Activated CD8-positive, alpha-beta memory T cell treated with anti-CD3 and anti-CD28 coated beads, Interleukin-2, amount 10 ng/mL, durations not matched to agents 7 days and 5 days (primary cell): ENCODE measurements at places on chromosomes 13 and 19.

- DNase-seq = no peak
- peaks cover 4% of the 10 kb centered on the region for H3K4me1 ChIP-seq
- H3K27me3 ChIP-seq = peaks cover 3% of the 10 kb centered on the region
- no peaks in the 10 kb centered on the region for H3K36me3 ChIP-seq
- no peak within 1 kb of the TSS for H3K27ac ChIP-seq
- H3K4me3 ChIP-seq = no peak within 1 kb of the TSS
Measured at GRCh38 chr19:4539693-4540581, at the start of gene LRG1. LRG1 (minus strand) TSS chr19:4540036; CDS start chr19:4540013, 23 bp downstream.

- H3K27ac ChIP-seq = no peak overlapping the region
- no peaks in the 10 kb centered on the region for H3K27me3 ChIP-seq
- peaks cover 1% of the 10 kb centered on the region for H3K36me3 ChIP-seq
- H3K4me3 ChIP-seq = no peak overlapping the region
- no peak for DNase-seq
Measured at GRCh38 chr19:11224429-11224828, 15.0 kb upstream of the ANGPTL8 start.

GRCh38 chr13:24651718-24652345, 28.4 kb upstream of the ATP12A start:
- no peak overlapping the region for H3K27ac ChIP-seq
- peaks cover 10% of the 10 kb centered on the region for H3K4me1 ChIP-seq
- no peak overlapping the region for H3K4me3 ChIP-seq
- DNase-seq = no peak

DNA sequence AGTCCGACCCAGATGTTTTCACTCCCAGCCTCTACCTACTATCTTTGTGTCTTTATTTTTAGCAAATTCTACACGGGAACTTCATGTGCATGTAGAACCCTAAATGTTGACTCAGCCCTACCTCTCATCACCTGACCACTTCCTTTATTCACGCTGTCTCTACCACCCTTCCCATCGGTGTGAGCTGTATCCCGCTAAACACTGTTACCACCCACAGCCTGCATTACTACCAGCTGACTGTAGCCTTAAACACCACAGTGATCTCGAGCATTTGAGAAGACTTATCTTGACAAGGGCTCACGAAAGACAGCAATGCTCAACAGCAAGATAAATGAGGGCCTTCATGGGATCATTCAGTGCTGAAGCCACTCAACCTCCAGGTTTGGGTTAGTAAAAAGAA, 15.1 kb downstream of the NCR1 start:
- DNase-seq = peak; percentile 50
- H3K4me3 ChIP-seq = no peak overlapping the region
- H3K4me1 ChIP-seq = peaks cover 12% of the 10 kb centered on the region
- H3K36me3 ChIP-seq = peaks cover 3% of the 10 kb centered on the region

GRCh38 chr19:54312436-54313377, at the start of gene LILRA5:
LILRA5 (minus strand) TSS chr19:54313166; CDS start chr19:54313019, 147 bp downstream.
- no peak for DNase-seq
- H3K4me1 ChIP-seq = peaks cover 5% of the 10 kb centered on the region

- no peaks in the 10 kb centered on the region for H3K36me3 ChIP-seq
- no peak for DNase-seq
- no peak overlapping the region for H3K4me3 ChIP-seq
- no peaks in the 10 kb centered on the region for H3K27me3 ChIP-seq
- H3K4me1 ChIP-seq = peaks cover 16% of the 10 kb centered on the region
Measured at GRCh38 chr13:108345016-108345415, 75.5 kb downstream of the TNFSF13B start.

- H3K4me1 ChIP-seq = no peaks in the 10 kb centered on the region
- H3K27ac ChIP-seq = no peak overlapping the region
- no peak overlapping the region for H3K4me3 ChIP-seq
- H3K27me3 ChIP-seq = no peaks in the 10 kb centered on the region
Measured at GRCh38 chr13:62113179-62113578, 697.5 kb upstream of the PCDH20 start.
